T-cell (primary cell): ENCODE measurements at places on chromosomes 3 and 15.
A peak's percentile ranks its signal among the peaks of the same experiment; 100 is the strongest.

GRCh38 chr3:126523745-126524428 lies at the start of gene CHST13:
Gene CHST13 (plus strand): TSS chr3:126524155. CDS start chr3:126524333, 178 bp downstream.
- H3K36me3 ChIP-seq = no peaks in the 10 kb centered on the region
- no peak within 1 kb of the TSS for H3K4me3 ChIP-seq
- DNase-seq = no peak
- no peak within 1 kb of the TSS for H3K27ac ChIP-seq
- no peaks in the 10 kb centered on the region for H3K27me3 ChIP-seq
- H3K4me1 ChIP-seq = peaks cover 7% of the 10 kb centered on the region

DNA sequence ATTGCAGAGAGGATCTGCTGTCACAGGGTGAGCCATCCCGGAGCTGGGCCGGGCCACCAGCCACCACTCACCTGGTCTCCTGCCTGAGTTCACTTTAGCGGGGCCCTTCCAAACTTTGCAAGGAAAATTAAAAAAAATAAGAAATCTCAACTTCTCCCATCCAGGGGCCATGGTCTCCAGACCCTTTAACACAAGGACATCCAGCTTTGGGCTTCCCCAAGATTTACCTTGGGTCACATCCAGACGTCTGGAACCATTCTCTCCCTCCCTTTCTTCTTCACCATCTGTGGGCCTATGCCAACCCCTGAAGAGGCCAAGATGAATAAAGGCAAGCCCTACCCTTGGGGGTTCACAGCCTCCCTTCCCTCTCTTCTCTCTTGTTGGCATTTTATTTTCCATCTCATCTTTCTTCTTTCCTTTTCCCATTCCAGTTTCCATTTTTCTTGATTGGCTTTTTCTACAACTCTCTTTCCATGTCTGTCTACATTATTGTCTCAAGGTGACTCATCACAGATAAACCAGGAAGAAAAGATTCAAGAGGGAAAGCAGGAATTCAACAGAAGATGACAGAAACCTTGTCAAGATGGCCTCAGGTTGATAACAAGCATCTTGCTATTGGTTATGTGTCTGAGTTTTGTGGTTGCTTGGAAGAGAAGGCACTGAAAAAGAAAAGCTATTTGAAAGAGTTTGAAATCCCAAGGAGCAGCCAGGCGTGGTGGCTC lies 49.5 kb downstream of the ITGA11 start:
- H3K27ac ChIP-seq = no peak overlapping the region
- no peaks in the 10 kb centered on the region for H3K36me3 ChIP-seq
- peaks cover 14% of the 10 kb centered on the region for H3K27me3 ChIP-seq
- DNase-seq = no peak
- H3K4me3 ChIP-seq = no peak overlapping the region

GRCh38 chr15:67579967-67580366 lies 37.5 kb downstream of the MAP2K5 start:
- H3K27me3 ChIP-seq = no peaks in the 10 kb centered on the region
- no peaks in the 10 kb centered on the region for H3K4me1 ChIP-seq
- no peak overlapping the region for H3K4me3 ChIP-seq
- no peak overlapping the region for H3K27ac ChIP-seq
- no peak for DNase-seq

DNA sequence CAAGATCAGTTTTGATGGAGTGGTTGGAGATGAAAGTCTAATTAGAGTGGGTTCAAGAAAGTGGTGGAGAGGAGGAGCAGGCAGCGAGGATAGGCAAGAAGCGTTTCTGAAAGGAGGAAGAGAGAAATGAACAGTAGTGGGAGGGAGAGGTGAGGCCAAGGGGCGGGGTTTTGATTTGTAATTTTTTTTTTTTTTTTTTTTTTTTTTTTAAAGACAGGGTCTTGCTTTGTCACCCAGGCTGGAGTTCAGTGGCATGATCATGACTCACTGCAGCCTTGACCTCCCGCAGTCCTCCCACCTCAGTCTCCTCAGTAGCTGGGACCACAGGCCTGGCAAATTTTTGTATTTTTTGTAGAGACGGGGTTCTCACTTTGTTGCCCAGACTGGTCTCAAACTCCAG lies 36.6 kb downstream of the MRAS start:
- H3K4me3 ChIP-seq = no peak overlapping the region
- no peak overlapping the region for H3K27ac ChIP-seq
- H3K27me3 ChIP-seq = peaks cover 14% of the 10 kb centered on the region
- no peaks in the 10 kb centered on the region for H3K36me3 ChIP-seq
- H3K4me1 ChIP-seq = no peaks in the 10 kb centered on the region
- no peak for DNase-seq

GRCh38 chr3:14573706-14574105 lies 33.6 kb upstream of the GRIP2 start:
- no peaks in the 10 kb centered on the region for H3K4me1 ChIP-seq
- no peak overlapping the region for H3K27ac ChIP-seq
- H3K4me3 ChIP-seq = no peak overlapping the region
- no peaks in the 10 kb centered on the region for H3K36me3 ChIP-seq

DNA sequence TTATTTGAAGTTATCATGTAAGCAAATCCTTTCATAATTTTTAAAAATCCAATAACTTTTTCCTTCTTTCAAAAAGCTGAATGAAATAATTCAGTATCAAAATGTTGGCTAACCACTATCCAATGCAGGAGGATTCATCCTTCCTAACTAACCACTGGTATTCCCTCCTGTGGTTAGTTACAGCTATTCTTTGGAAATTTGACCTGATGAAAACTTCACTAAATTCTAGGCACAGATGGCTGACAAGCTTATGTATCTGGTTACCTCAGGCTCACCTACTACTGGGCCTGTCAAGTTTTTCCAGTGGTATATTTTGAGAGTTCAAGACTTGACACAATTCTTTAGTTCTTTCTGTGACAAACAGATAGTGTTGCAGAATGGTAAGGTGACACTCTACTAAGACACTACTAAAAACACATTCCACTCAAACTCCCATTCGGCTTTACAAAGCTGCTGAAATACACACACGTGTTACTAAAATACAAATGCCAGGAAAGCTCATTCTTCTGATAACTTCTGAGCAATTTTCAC lies 15.8 kb downstream of the NPTN start:
- no peak overlapping the region for H3K4me3 ChIP-seq
- H3K36me3 ChIP-seq = no peaks in the 10 kb centered on the region
- no peaks in the 10 kb centered on the region for H3K27me3 ChIP-seq
- H3K4me1 ChIP-seq = peaks cover 2% of the 10 kb centered on the region

GRCh38 chr15:100204771-100205170 lies 137.0 kb downstream of the ADAMTS17 start:
- H3K27ac ChIP-seq = no peak overlapping the region
- no peak overlapping the region for H3K4me3 ChIP-seq
- H3K36me3 ChIP-seq = no peaks in the 10 kb centered on the region
- H3K27me3 ChIP-seq = no peaks in the 10 kb centered on the region

GRCh38 chr3:53195602-53196574 lies 34.9 kb downstream of the PRKCD start:
- H3K4me3 ChIP-seq = no peak overlapping the region
- no peaks in the 10 kb centered on the region for H3K36me3 ChIP-seq
- H3K4me1 ChIP-seq = no peaks in the 10 kb centered on the region
- peak; percentile 35 for DNase-seq
- H3K27me3 ChIP-seq = peaks cover 12% of the 10 kb centered on the region

DNA sequence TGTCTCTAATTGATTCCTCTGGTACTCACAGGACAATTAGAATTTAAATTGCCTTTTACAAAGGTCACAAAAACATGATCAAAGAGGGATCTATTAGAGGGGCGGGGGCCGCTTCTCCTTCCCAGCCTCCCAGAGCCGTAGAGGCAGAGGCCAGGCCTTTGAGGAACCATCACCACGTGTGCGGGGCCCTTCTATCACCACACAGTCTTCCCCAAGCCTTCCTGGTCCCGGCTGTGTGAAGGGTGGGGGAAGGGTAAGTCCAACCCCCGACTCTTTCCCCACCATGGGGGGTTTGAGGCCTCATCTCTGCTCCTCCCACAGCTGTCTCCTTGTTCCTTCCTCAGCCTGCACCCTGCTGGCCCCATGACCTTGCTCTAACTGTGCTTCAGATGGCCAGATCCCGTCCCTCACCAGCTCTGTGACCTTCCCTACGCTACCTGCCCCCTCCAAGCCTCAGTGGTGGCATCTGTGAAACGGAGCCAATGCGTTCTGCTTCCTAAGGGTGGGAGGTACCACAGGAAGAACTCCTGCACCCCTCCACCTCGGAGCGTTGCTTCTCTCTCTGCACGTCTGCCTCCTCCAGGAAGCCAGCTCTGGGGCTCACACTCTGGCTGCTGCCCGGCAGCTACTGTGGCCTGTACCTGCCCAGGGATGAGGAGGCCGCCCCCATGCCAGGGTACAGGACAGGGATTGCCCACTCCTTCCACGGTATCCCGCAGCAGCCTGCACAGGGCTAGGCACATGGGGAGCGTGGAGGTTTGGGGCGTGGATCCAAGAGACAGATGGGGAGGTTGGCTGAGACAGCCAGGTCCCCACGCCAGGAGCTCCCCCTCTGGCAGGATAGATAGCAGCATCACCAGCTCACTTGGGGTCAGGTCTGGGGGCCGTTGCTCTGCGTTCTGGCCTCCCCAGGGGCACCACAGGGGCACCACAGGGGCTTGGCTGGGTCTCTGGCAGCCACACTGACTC lies 83.8 kb downstream of the LINGO1 start:
- H3K36me3 ChIP-seq = no peaks in the 10 kb centered on the region
- H3K4me1 ChIP-seq = no peaks in the 10 kb centered on the region
- no peak overlapping the region for H3K27ac ChIP-seq

- no peak for DNase-seq
- H3K4me3 ChIP-seq = no peak overlapping the region
- no peaks in the 10 kb centered on the region for H3K36me3 ChIP-seq
- no peaks in the 10 kb centered on the region for H3K4me1 ChIP-seq
- peaks cover 3% of the 10 kb centered on the region for H3K27me3 ChIP-seq
- no peak overlapping the region for H3K27ac ChIP-seq
Measured at GRCh38 chr3:148932972-148933371, 58.4 kb upstream of the GYG1 start.
